Vagina (tissue), 2 donors: ENCODE measurements at places on chromosomes 16 and 17.

- no peaks in the 10 kb centered on the region for H3K36me3 ChIP-seq
- H3K4me1 ChIP-seq, result peaks cover 18% of the 10 kb centered on the region
- H3K27me3 ChIP-seq, result no peaks in the 10 kb centered on the region
- H3K27ac ChIP-seq, result no peak overlapping the region
Observed at GRCh38 chr17:31388351-31388750, 3.1 kb upstream of the RAB11FIP4 start.

DNA sequence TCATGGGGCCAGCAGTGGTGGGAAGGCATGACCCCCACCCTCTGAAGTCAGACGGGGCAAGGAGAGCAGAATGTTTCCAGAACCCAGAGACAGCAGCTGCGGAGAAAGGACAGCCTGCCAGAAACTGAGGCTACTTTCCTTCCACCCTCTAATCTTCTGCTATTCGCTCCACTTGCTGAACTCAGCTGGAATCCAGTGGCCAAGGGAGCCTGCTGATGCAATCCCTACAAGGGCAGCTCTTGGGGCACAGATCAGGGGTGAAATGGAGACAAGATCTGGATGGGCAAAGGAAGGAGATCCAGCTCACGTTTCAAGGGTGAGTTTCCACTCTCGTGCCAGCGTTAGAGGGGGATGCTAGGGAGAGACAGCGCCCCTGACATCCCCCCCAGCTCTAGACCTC is 479.1 kb downstream of the SLC39A11 start:
- DNase-seq, result no peak
- no peaks in the 10 kb centered on the region for H3K36me3 ChIP-seq
- no peaks in the 10 kb centered on the region for H3K27me3 ChIP-seq

- H3K27ac ChIP-seq, result no peak overlapping the region
- H3K36me3 ChIP-seq, result no peaks in the 10 kb centered on the region
- no peak overlapping the region for H3K4me3 ChIP-seq
- DNase-seq, result no peak
- H3K4me1 ChIP-seq, result peaks cover 12% of the 10 kb centered on the region
Observed at GRCh38 chr17:57785022-57785421, 39.9 kb upstream of the CCDC182 start.

DNA sequence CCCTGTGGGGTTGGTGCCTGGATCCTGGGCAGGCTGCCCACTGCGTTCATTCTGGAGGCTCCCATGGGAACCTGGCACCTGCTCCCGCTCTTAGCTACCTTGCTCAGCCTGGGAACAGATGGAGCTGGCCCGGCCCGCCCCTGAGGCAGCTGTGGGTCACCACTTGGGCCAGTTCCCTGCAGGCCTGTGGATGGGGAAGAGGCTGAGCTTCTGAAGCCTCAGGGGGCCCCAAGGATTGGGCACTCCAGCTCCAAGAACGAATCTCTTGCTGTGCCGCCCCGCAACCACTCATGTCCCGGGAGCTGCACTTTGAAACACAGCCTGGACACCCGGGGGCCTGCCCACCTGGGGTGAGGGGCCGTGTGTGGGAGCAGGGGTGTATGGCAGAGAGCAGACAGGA is 37.7 kb downstream of the BAHCC1 start:
- no peak overlapping the region for H3K4me3 ChIP-seq
- H3K27ac ChIP-seq, result no peak overlapping the region
- DNase-seq, result no peak
- H3K4me1 ChIP-seq, result peaks cover 58% of the 10 kb centered on the region
- no peaks in the 10 kb centered on the region for H3K36me3 ChIP-seq

DNA sequence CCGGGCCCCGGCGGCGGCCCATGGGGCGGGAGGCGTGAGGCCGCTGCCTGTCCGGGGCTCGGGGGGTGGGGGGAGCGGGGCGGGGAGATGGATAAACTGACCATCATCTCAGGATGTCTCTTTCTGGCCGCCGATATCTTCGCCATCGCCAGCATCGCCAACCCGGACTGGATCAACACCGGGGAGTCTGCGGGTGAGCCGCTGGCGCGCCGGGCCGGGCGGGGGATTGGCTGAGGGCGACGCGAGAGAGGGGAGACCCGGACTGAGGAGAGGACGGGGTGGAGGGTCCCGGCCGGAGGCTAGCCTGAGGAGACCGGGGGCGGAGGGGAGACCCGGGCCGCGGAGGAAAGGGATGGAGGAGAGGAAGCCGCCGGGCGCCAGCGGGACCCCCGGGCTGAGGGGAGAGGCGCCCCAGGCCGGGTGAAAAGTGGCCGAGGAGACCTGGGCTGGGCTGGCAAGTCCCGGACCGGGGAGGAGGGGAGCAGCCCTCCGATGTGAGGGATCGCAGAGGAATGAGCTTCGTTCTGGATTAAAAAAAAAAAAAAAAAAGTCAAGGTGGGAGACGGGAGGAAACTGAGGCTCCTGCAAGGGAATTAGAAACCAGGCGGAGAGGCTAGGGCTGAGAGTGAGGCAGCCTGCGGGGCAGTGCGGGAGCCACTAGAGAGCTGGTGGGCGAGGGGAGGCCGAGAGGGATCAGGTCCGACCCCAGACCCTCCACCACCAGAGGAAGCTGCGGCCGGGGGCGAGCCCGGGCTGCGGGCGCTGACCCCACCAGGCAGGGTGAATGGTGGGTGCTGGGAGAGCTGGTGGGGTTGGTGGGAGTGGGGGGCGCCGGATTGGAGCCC is 526 bp downstream of the MOSMO start:
- peak overlapping the region; percentile 93 for H3K4me3 ChIP-seq
- no peak for DNase-seq
- H3K36me3 ChIP-seq, result no peaks in the 10 kb centered on the region
- H3K27ac ChIP-seq, result peak overlapping the region; percentile 64
- peaks cover 29% of the 10 kb centered on the region for H3K4me1 ChIP-seq
